ENCODE measurements at places on chromosomes 2 and 18.
A peak's percentile ranks its signal among the peaks of the same experiment; 100 is the strongest.

GRCh38 chr18:30444544-30444943, 598.0 kb downstream of the DSC3 start:
- DNase-seq = no peak

DNA sequence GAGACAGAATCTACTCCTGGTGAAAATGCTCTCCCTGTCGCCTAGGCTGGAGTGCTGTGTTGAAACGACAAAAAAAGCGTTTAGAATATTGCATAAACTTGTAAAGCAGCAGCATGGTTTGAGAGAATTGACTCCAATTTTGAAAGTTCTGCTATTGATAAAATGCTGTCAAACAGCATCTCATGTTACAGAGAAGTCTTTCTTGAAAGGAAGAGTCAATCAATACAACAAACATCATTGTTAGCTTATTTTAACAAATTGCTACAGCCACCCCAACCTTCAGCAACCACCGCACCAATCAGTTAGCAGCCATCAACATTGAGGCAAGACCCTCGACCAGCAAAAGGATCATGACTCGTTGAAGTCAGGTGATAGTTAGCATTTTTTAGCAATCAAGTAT, 6.9 kb downstream of the C2orf76 start:
- DNase-seq = no peak

- no peak for DNase-seq
Measured at GRCh38 chr2:203804070-203804469, 63.5 kb upstream of the CTLA4 start.

DNA sequence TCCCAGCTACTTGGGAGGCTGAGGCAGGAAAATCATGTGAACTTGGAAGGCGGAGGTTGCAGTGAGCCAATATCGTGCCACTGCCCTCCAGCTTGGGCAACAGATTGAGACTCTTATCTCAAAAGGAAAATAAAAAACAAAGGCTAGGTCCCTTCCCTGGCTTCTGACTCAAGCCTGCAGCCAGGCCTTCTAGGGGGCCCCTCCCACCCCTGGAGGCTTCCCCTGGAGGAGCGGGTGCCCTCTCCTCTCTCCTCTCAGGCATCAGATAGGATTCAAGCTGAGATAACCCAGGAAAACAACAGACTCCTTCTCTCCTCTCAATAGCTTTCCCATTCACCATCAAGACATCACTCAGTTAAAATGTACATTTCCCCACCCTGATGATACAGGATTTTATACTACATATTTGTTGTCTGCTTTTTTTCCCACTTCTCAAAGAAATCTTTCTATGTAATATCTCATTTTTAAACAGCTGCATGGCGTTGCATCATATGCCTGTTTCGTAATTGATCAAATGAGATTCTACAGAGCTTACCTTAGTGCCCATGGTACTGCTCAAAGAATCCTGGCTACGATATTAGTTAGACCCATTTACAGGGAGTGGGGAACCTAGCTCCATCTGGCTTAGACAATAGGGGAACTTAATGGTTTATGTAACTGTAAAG, 20.6 kb upstream of the C2orf72 start:
- DNase-seq = no peak

DNA sequence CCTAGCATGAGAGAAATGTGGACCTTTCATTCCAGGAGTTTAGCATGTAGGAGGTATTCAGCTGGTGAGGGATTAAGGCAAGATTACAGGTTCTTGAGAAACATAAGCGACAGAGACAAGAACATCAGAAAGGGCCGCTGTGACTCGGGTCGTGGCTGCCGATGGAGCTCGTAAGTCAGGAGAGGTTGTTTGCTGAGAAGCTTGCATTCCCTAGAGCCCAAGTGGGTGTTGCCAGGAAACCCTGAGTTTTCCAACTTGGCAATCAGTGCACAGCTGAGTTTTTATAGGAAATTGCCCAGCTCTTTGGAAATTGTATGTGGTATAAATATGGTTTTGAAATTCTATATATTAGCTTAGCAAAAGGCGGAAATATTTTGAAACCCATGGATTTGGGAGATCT, 46.4 kb upstream of the CYP1B1 start:
- DNase-seq = no peak

GRCh38 chr2:100248044-100248330, 74.3 kb downstream of the LONRF2 start:
- no peak for DNase-seq

- no peak for DNase-seq
Measured at GRCh38 chr2:104420420-104420819, 433.5 kb upstream of the POU3F3 start.

- no peak for DNase-seq
Measured at GRCh38 chr2:150088538-150088937, 398.9 kb downstream of the RND3 start.

- no peak for DNase-seq
Measured at GRCh38 chr2:100647709-100648108, 84.9 kb downstream of the PDCL3 start.

DNA sequence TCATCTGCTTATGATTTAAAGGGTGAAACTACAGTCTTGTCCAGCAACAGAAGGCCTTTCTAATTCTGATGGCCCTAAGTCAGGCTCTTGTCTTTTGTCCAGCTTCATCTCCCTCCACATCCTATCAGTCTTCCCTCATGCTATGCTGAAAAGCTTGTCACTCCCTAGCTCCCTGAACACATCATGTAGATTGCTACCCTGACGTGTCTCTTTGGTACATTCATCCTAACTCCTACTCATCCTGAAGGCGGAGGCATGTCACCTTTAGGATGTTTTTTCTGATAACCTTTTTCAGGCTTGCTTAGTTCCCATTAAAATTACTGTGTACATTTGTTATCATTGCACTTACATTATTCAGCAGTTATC, 78.4 kb upstream of the ARL5A start:
- no peak for DNase-seq

DNA sequence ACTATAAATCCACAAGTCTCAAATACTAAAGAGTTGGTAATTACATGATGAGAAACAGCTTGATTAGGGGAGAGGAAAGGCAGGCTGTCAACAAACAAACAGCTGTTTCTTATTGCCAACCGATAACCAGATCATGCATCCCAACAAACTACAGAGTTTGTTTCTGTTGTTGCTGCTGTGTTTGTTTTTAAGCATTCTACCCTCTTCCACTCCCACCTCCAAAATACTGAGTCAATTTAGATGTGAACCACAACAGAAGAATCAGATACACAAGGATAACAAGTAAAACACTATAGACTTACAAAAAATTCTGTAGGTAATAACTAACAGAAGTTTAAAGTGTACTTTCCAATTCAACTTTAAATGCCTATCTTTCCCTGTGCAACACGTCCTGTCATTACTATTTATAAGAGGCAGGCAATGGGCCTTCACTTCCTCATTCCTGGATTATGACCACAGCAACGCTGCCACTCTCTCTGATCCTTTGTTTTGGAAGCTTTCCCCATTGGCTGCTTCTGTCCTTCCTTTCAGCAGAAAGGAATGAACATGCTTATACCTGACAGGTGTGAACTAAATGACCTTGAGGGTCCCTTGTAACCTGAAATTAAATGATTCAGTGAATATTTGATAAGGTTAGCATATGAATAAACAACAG, 152.0 kb downstream of the SRBD1 start:
- DNase-seq = peak; percentile 63

GRCh38 chr2:80896576-80896975, 592.0 kb upstream of the LRRTM1 start:
- DNase-seq = no peak

- no peak for DNase-seq
Measured at GRCh38 chr2:234335661-234336228, 161.1 kb downstream of the ARL4C start.

DNA sequence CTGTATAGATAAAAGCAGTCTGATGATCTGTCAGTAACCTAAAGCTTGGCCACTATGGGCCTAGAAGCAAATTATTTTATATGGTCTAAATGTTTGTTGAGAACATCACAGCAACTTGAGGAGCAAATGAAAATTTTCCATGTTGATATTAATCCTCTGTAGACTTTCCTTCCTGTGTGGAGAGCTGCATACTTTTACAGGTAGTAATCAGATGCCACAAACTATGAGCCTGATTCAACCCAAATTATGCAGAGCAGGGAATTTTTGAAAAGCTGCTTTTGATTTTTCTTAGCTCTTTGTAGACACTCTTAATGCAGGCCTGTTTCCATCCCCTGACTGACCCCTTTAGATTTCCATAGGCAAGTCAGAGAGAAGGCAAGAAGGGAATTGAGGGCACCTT, 17.3 kb downstream of the PAX3 start:
- no peak for DNase-seq

DNA sequence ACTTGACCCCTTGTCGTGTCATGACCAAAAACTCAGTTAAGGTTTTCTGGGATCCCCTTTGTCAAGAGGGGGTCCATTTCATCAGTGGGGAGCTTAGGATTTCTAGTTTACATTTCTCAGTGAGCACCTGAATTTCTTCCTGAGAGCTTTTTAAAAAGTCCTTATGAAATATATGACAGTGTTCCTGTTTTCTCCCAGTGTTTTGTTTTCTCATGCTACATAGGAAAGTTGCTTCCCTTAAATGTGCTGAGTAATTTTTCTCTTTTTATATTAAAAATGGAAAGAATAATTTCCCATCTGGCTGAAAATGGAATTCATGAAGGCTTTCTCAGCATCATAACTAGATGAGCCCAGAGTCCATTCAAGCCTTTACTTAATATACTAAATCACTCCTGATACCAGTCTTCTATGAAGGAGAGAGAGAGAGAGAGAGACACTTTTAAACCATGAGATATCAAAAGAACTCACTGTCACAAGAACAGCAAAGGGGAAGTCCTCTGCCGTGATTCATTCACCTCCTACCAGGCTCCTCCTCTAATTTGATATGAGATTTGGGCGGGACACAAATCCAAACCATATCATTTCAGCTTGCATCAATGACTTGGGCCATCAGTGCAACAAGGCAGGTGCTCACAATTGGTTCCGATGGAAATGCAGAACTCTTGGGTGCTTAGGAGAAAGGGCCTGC, 61.1 kb downstream of the XRCC5 start:
- no peak for DNase-seq

GRCh38 chr2:26454561-26455001, 23.3 kb downstream of the OTOF start:
- DNase-seq = no peak

GRCh38 chr2:70723286-70723885, 44.6 kb downstream of the ADD2 start:
- DNase-seq = no peak

- DNase-seq = peak; percentile 51
Measured at GRCh38 chr2:11344956-11345677, 681 bp upstream of the ROCK2 start.

DNA sequence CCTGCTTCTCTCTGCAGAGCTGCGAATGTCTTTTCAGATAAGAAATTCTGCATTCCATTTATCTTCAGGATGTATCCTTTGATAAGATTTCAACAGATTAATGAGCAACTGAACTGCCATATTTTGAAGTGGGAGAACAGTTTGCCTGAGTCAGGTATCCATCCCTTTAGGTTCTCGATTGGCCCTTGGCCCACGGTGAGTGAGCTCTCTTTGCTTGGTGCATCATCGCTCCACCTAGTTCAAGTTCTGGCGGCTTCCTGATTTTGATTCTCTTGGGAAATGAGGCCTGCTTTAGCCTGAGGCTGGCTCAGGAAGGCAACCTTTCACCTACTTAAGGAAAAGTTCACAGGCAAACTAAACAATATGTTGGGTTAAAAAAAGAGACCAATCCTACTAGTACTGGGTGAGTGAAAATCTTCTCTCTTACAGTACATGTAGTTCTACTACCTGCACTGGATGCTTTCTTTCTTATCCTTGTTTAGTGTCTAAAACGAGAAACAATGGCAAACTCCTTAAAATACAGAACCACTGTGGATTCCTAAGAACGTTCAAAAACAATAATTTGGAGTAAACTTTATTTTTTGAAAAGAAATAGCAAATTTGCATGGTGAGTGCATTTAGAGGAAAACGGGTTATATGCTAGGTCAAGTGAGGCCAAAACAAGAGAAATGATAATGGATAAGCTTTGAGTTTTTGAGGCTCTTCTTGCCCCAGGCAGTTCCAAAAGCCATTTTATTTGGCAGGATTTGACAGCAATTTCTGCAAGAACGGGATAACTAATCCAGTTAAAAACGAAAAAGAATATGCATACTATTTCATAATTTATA, 837 bp upstream of the ACSL3 start:
- no peak for DNase-seq

GRCh38 chr2:120510751-120511395, 164.9 kb downstream of the INHBB start:
- no peak for DNase-seq

DNA sequence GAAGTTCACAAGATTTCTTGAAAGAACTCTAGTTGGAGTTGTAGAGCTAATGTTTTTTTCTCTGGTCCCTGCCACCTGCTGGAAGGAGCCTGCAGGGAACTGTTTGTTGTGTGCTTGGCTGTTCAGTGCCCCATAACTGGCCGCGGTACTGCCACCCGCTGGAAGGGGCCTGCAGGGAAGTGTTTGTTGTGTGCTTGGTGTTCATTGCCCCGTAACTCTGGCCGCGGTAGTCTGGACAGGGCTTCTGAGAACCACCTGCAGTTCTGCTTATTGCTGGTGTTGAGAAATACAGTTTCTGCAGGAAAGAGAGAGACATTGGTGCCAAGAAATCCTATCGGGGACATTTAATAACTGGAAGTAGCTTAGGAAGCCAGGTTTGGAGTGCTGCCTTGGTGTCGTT, 58.1 kb downstream of the AGAP1 start:
- no peak for DNase-seq

DNA sequence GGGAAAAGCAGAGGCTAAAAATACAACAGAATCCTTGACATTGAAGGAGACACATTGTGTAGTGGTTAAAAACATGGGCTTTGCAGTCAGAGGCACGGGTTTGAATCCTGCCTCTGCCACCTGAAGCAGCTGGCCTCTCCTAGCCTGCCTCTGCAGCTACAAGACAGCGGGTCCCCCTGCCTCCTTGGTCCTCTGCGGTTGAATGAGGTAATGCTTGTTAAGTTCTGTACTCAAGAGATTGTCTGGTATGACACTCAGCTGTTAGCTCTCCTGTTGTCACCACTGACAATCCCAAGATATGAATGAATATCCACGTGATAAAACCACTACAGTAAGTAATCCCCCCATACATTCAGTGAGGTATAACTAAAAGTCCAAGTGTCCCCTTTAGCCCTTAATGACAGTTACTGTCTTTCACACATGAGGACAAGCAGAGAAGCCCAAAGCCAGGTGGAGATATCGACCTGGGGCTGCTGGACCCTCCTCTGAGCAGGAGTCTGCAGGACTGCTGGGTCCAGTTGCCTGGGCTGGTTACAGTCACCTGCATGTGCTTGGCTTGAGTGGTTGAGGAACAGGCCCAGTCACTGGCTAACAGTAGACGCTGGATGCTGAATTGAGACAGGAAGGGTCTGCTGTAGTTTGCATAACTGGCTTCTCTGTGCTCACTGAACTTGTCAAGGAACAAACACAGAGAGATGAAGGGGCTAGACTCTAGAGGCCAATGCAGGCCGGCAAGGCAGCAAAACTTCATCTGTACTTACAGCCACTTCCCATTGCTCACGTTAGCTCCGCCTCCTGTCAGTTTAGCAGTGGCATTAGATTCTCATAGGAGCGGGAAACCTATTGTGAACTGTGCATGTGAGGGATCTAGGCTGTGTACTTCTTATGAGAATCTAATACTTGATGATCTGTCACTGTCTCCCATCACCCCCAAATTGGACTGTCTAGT, 85.5 kb downstream of the TGFA start:
- DNase-seq = no peak

- DNase-seq = no peak
Measured at GRCh38 chr2:188902901-188903491, 71.2 kb upstream of the COL3A1 start.
